Activated CD4-positive, alpha-beta T cell treated with anti-CD3 and anti-CD28 coated beads, Interleukin-2, amount 50 U/mL, for 24 hours (primary cell): ENCODE measurements at places on chromosomes 13 and 19.

GRCh38 chr13:73072239-73072900 is 13.6 kb downstream of the KLF5 start:
- DNase-seq: no peak

GRCh38 chr13:112876305-112877000 is 92.6 kb upstream of the MCF2L start:
- no peak for DNase-seq

GRCh38 chr13:113526466-113527220 is 36.1 kb upstream of the DCUN1D2 start:
- no peak for DNase-seq

- no peak for DNase-seq
These were observed 27.0 kb downstream of the POMP start for GRCh38 chr13:28685892-28686291.

GRCh38 chr13:107964395-107964794 is 250.9 kb downstream of the LIG4 start:
- DNase-seq: no peak

DNA sequence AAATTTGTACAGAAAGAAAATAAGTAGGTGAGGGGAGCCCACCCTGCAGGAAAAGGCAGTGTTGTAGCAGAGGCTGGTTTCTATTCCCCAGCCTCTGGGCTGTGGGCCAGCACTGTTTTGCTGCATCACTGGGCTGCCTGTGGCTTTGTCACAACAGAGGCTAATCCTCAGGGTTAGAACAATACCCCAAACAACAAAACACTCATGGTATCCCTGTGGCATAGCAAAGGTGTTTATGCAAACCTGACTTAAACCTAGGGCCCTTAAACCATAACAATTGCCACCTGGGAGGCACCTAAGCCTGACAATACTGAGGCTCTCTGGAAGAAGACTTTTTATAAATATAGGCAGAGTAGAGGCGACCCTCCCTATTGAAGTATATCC is 314.7 kb downstream of the OLFM4 start:
- no peak for DNase-seq

GRCh38 chr19:58552655-58553054 is 2.2 kb downstream of the CHMP2A start:
- no peak for DNase-seq

DNA sequence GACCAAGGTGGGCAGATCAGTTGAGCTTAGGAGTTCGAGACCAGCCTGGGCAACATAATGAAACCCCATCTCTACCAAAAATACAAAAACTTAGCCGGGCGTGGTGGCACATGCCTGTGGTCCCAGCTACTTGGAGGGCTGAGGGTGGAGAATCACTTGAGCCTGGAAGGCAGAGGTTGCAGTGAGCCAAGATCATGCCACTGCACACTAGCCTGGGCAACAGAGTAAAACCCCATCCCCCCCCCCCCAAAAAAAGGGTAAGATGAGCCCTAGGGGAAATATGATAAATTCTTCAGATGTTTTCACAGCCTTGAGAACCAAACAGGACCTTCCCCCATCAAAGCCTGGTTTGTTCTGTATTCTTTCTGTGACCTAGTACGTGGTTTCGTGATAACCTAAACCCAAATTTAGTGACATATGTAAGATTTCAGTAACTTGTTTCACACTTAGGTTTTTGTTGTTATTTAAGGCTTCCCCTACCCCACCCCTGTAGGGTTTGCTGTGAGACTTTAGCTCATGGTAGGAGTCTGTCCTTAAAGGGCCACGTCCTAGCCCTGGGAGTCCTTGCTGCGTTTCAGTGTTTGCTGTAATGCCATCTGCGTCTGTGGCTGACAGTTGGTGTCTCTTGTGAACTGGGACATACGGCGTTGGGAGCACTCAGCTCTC is 49.6 kb downstream of the MYO9B start:
- DNase-seq: peak; percentile 16

DNA sequence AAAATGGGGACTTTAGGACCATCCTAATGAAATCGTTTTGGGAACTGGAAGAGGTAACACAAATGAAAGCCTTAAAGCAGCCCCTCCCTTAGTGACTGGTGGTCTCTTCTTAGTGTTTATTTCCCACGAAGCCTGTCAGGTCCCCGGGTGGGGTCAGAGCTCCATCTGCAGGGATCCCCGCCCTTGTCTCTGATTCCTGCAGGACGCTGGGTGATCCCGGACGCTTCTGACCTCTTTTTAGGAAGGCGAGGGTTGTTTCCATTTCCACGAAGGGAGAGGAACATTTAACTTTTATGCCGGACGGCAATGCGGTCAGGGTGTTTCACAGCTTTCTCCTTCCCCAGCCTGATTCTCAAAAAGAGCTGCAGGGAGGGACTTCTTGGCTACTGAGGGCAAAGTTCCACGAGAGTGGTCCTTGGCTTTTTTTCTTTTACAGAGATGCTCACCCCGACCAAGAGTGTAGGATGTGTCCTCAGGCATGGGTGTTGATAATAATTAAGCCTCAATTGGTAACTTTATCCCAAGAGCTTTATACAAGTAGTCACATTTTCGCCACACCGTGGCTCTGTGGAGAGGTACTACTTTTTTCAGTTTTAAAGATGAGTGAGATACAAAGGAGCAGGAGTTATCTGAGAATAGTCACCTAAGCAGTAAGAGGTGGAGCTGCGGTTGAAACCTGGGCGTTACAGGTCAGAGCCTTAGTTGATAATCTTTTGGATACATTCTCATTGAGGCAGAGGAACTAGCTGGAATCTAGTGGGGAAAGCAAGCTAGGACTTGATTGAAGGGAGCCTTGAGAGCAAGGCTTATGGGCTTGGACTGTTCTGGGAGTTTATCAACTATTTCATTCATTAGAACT is 813 bp downstream of the ZNF284 start:
- no peak for DNase-seq

GRCh38 chr19:30249911-30250310 is 122.3 kb upstream of the ZNF536 start:
- DNase-seq: no peak

DNA sequence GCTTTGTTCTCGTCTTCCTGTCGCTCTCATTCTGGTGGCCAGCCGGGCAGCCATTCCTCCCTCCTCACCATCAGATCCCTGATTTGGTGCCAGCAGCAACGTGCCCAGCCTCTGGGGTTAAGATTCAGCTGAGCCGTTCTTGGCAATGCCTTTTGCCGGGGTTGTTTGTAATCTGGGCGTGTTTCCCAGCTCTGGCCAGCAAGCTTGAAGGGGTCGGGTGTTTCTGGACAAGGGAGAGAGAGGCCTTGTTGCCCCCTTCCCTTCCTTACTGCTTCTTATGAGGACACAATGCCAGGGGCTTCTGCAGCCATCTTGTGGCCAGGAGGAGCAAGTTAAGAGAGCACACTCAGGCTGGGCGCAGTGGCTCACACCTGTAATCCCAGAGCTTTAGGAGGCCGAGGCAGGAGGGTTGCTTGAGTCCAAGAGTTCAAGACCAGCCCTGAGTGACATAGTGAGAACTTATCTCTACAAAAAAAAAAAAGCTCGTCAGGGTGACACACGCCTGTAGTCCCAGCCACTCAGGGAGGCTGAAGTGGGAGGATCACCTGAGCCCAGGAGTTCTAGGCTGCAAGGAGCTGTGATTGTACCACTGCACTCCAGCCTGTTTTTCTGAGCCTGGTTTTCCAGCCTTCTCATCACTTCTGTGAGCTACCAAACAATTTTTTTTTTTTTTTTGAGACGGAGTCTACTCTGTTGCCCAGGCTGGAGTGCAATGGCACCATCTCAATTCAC is 10.7 kb upstream of the CRTC1 start:
- no peak for DNase-seq

DNA sequence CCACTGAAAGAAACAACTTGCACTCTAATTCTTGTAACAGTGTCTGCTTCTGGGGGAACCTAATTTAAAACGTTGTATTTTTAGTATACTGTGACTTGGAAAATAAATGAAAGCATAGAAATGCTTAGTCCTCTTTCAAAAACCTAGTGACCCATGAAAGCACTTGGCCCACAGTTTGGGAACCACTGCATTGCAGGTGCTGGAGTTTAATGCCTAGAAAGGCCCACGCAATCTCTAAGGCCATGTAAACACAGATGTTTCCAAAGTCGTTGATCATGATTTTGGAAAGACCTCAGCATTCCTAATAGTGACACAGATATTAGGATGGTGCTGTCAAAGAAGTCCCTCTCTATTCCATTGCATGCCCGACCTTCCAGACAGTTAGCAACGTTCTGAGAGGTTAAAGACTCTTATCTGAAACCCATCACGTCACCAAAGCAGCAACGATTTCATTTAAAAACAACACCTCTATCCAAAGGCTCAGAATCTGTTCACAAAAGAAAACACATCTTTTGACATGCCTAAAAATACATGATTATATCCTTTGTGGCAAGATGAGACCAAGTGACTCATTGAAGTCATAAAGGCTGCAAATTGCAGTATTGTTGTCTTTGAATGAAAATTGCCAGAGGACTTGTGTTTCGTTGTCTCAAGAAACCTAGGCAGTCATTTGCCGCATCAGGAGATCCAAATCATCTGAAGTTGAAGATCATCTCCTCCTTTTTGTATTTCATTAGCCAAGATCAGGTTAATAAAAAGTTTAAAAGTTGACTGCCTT is 328.0 kb upstream of the ZNF507 start:
- DNase-seq: no peak

DNA sequence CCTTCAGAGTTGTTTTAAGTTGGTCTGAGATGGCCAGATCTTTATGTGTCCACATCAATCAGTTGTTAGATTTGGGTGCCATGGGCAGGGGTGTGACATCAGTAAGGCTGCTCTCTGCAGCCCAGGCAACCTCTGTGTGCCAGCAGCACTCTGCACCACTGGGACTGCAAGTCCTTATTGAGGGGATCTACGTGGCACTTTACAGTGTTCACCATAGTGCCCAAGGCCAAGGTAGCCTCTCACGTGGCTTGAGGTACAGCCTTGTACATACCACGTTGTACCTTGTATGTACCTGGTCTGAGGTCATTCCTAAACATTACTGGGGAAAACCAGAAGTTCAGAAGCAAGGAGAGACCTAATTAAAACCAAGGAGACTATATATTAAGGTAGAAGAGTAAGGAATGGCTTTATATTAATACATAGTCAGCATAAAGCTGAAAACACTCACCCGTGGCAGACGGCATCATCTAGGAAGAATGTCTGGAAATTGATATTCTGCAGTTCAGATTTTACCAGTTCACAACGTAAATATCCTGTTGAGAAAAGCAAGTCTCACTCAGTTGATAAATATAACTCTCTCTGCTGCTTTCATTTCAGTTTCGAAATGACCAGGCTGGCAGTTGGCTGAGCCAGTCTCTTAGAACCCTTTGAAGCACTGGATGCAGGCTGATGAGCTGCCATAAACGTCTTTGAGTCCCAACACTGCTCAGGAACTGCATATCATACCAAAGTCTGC is 128.8 kb downstream of the ZDHHC20 start:
- no peak for DNase-seq

DNA sequence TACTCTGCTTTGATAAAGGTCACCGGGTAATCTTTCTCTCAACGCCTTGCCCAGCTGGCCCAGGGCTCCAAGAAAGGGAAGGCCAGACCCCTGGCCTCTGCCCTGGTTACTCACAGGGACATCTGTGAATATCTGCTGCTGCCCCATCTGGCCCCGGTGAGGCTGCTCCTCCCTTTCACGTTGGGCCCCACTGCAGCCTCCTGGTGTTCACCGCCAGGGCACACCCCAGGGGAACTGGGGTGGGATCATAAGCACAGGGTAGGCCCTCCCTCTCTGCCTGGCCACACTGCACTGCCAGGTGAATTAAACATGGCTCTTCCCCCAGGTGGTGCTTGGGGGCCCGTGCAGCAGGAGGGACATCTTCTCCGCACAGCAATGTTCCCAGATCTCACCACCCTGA is 12.7 kb downstream of the LAIR1 start:
- DNase-seq: no peak

DNA sequence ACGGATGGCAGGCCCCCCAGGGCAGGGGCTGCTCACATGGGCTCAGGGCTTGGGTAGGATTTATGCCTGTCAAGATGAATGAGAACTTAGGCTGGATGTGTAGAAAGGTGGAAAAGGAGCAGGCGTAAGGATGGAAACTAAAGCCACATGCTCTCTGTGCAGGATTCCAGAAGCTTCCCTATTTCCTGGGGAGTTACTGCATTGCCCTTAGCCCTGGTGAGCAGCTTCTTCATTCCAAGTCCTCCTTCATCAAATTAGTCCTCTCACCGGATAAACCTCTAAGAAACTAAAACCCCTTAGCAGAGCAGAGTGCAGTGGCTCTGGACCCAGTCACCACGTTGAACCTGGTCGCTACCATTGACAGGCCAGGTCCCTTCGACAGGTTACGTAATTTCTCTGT is 7.4 kb downstream of the ATP12A start:
- DNase-seq: no peak

DNA sequence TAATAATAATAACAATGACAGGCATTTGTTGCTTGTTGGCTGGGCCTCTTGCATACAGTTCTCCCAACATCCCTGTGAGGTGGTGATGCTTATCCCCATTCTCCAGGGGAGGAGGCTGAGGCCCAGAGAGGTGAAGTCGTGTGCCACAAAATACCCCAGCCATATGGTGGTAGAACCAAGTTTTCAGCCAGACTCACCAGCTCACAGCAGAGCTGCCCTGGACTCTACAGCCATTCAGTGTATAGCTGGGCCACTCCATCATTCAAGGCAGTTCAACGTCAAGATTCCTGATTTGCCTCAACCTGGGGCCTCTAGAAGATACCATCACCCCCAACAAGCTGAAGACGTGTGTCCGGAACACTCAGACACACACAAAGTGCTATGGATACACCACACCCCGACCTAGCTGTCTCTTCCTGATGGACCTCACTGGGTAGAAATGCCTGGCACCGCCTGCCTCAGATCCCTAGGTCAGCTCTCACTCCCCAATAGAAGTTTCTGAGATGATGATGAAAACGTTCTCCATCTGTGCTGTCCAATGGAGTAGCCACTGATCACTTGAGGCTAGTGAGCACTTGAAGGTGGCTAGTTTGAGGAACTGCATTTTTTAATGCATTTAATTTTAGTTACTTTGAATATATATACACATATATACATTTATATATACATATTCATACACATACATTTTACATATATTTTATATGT is 4.3 kb upstream of the CEACAM19 start:
- no peak for DNase-seq

DNA sequence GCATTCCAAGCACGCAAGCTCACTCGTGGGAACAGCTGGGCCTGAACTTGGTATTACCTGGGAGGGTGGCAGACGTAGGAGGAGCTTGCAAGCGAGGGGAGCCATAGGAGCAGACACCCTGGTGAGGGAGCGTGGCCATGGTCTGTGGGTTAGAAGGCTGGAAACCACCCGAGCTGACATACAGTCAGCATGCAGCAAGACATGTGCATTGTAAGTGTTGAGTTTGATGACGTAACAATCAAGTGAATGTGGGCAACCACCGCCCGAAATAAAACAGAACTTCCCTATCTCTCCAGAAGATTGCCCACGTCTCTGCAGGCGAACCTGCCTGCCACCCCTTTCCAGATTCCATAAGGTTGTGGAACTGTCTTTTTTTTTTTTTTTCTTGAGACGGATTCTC is 26.8 kb downstream of the UBXN6 start:
- no peak for DNase-seq

GRCh38 chr19:48302600-48302959 is 22.8 kb upstream of the EMP3 start:
- no peak for DNase-seq

- DNase-seq: no peak
These were observed 17.9 kb downstream of the TFDP1 start for GRCh38 chr13:113602291-113602988.

GRCh38 chr19:54918499-54918898 is 12.6 kb downstream of the NCR1 start:
- no peak for DNase-seq
